Right ventricle myocardium inferior (tissue), 1 donor: ENCODE measurements at places on chromosomes 6 and 20.

DNA sequence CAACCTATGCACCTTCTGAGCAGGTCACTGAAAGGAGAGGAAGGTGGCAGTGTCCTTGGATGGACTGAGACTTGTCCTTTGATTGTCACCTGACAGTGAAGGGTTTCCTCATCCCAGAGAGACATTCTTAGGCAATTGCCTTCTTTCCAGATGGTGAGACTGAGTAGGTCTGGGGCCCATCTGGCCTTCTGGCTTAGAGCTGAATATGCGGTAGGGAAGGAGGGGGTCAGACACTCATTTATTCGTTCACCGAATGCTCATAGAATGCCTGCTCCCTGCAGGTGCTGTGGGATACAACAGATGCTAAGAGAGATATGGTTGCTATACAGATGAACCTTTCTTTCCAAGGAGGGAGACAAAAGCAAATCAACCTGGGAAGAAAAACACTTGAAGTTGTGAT lies 76.8 kb downstream of the BMP6 start:
- no peak for DNase-seq

- no peak for DNase-seq
These were observed at the start of gene RAB44 for GRCh38 chr6:36697481-36697903. TSS of gene RAB44 (plus strand) at chr6:36697826. CDS start at chr6:36704236, 6,410 bp downstream.

DNA sequence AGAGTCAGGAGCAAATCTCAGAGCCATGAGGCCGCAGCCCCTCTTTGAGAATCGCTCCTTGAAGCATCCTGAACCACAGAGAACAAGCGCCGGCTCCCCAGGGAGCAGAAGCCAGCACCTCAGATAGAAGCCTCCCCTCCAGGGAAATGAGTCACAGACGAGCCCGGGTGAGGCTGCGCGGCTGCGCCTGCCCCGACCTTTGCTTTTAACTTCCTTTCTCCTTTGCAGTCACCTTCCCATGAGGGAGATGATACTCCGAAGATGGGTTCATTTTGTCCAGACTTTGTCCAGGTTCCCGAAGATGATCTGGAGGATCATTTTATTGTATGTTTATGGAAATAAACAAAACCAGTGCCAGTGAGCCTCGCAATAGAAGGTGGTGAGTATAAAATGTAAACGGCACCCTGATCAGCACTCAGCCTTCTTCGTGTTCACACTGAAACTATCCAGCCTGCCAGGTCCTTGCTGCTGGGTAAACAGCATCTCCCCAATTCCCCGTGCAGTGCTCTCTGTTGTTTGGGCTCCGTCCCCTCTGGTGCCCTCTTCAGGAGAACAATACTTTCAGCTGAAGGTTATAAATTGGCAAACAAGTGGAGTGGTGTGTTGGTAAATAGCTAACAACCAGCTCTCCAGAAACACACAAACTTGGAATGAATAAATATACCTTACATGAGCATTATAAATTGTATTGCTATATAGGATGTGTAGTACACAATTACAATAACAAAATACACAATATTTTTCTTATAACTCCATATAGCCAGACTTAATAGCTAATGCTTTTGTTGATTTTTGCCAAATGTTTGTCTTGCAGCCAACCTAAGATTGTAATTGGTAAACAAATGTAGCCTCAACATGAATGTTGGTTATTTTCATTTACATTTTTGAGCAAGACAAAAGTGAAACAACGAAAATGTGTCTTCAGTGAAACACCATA lies 41.4 kb upstream of the TMEM181 start:
- DNase-seq: no peak

- DNase-seq: no peak
These were observed 99.7 kb downstream of the IRF4 start for GRCh38 chr6:491233-491632.

DNA sequence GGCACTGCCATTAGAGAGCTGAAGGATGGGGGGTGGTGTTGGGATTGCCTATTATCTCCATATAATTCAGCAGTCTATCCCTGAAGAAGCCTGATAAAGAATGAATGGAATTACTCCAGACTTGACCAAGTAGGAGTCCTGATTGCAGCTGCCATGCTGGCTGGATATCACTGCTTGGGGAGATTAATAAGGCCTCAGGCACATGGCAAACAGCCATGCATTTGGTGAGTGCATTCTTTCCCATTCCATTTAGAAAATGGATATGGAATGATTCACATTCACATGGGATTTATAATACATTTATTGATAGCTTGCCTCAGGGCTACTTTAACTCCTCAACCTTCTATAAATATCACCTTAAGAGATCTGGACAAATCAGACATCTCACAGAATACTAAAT lies 49.6 kb upstream of the HLA-A start:
- no peak for DNase-seq

- no peak for DNase-seq
These were observed 4.3 kb downstream of the PPP1R10 start for GRCh38 chr6:30612687-30613248.

- no peak for DNase-seq
These were observed 7.3 kb upstream of the PRPH2 start for GRCh38 chr6:42729731-42730130.

- no peak for DNase-seq
These were observed 1042.7 kb downstream of the EPHA7 start for GRCh38 chr6:92376691-92377090.

GRCh38 chr6:134177236-134177635 lies 124.8 kb upstream of the SLC2A12 start:
- no peak for DNase-seq

- no peak for DNase-seq
These were observed 28.2 kb upstream of the RPS6KA2 start for GRCh38 chr6:166655251-166655650.

DNA sequence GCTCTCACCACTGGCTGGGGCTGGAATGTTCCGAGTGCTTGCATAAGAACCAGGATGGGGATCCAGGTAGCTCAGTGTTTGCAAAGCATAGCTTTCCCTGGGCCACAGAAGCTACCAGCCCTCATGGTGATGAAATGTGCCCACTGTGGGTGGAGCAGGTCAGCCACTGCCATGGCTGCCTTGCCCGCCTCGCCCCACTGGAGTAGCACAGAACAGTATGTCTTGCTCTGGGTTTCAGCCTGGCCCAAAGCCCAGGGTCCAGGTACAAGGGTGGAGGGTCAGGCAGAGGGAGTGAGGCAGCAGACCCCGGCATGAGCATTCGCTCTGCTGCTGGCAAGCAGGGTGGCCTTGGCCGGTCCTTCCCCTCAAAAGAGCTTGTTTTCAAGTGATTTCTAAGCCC lies 34.7 kb downstream of the KCNK17 start:
- DNase-seq: no peak

DNA sequence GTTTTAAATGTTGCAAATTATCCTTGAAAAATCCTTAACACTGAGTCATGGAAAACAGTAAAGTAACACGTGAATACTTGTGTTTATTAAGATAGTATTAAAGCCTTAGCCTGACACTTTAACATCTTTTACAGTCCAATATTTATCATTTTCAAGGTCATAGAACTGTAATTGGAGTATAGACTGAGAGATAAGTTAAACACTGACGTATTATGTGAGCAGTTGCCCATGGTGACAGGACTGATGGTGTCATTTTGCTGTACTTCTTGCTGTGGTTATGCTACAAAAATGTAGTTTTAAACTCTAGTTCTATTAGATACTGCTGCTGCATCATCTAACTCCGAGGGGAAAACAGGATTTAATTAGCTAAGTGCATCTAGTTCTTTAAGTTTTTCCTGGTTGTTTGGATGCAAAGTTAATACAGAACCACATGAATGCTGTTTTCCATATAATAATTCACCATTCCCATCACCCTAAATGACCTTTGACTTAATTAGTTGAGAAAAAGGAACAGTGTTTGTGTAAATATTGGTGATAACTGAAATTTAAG lies 37.8 kb downstream of the SLC2A12 start:
- no peak for DNase-seq

- DNase-seq: no peak
These were observed 32.3 kb downstream of the SYNJ2 start for GRCh38 chr6:158013904-158014504.

DNA sequence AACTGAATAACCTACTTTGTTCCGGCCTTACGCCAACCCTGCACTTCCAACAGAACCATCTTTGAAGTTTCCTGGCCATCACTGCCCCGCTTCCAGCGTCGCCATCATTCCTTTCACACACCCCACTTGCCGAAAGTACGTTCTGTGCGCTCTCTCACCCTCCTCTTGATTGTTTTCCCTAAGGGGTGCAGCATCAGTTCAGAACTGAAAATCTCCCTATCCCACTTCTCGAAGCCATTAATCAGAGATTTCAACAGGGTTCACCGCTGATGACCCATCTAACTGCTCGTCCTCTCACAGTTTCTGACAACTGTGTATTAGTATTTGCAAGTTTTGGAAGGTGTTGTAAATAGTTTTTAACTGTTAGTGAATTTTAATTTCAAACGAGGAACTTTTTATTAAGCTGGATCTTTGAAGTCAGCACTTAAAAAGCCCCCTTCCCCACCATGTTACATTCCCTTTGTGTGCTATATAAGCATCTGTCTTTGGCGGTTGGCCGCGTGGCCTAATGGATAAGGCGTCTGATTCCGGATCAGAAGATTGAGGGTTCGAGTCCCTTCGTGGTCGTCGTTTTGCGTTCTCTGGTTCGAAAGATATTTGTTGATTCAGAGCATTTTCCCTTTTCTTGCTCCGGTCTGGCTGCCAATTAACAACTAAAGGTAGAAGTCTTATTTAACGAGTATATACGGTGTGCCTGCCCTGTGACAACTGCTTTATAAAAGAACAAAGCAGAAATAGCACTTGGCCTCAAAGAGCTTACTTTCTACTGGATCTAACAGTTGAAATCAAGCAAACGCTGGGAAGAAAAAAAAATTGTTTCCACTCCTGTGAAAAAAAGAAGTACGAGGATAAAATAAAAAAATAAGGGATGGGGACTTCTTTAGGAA lies 42.6 kb downstream of the TRIM27 start:
- no peak for DNase-seq

DNA sequence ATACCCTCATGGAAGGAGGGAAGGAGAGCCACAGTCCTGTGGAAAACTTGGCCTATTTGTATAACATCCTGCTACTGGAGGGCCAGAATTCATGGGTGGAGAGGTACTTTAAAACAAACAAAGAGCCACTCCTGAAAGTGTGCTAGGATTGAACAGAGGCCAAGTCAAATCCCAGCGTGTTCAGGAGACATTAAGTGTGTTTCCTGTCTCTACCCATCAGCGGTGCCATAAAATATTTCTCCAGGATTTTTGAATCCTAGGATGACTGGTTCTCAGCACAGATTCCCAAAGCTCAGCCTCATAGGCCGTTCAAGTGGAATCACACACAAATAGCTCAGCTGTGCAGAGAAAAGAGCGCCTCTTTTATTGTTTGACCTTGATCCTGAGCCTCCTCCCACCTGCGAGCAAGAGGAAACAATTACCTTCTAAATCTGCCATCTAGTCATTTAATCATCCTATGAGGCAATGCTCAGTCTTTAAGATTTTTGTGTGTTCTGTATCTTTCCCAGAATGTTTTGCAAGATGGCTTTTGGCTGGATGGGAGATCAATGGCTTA lies 31.8 kb upstream of the RALGAPA2 start:
- no peak for DNase-seq

DNA sequence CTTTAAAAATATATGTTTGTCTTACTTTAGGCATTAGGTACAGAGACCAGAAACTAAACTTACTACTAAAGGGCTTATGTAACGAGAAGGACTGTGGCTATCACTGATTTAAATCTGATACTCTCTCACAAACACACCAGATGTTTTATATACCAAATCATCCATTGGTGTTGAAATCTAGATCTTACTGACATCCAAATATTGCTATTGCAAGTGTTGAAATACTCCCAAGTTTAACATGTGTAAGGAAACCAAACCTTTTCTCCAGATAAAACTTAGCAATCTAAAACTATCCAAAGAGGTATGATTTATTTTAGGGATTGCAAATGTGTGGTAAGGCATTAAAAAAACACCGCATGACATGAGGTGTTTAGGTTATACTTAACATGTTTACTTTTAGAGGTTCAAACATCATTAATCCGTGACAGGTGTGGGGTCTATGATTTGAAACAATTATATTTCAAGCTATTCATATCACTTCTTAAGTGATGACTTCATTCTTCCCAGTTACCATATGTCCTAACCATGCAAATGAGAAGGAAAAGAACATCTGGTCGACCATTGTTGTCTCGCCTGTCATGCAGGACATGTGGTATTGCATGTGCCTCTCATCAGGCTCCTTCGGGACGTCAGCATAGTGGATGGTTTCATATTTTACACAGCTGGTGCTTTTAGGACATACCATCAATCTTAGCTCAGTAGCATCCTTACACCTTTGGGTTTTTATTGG lies 168.3 kb upstream of the SPACA1 start:
- DNase-seq: no peak

DNA sequence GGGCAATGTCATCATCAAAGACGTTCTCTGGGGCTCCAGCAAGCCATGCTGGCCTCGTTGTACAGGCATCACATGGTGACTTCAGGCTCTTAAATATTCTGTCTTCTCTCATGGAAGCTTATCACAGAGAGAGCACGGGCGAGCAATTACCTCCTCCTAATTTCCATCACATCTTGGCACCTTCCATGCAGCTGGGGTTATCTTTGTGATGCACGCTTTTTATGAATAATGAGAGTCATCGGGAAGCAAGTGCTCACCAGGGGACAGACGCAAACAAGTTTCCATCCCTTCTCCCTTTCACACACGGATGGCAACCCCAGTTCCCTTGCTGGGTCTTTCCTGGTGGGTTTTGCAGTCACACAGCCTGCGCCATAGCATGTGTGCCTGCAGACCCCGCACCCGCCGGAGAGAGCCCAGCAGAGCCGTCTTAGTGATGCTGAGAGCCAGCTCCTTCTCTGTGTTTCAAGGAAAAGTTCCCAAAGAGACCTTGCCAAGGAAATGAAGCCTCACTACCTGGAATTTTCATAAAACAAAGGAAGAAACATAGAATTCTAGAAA lies 116.3 kb upstream of the AFDN start:
- DNase-seq: no peak

DNA sequence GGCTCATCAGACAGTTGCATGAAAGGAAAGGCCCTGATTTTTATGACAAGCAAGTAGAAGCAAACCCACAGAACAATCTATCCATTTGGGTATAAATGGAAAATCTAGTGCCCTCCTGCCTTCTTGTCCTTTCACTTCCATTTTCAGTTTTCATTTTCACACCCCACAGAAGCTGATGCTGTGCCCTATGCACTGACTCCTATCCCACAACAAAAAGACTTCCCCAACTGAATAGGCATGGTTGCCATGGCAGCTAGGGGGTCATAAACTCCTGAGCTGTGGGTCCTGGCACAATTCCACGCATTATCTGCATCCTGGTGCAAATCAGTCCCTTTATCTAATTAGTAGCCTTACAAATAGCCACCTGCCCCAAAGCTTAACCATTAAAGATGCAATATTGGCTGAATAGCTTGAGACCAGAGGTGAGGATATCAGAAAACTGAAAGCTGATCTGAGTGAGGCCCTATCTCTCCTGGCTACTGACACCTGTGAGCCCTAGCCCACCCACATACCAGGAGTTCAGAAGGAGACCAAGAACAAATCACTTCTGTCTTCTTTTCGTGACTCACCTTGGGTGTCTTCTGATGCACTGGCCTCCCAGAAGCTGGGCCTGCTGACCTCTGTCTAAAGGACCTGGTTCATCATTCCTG lies 34.9 kb upstream of the HEY2 start:
- DNase-seq: no peak
